ENCODE measurements at places on chromosomes 1 and 21.

DNA sequence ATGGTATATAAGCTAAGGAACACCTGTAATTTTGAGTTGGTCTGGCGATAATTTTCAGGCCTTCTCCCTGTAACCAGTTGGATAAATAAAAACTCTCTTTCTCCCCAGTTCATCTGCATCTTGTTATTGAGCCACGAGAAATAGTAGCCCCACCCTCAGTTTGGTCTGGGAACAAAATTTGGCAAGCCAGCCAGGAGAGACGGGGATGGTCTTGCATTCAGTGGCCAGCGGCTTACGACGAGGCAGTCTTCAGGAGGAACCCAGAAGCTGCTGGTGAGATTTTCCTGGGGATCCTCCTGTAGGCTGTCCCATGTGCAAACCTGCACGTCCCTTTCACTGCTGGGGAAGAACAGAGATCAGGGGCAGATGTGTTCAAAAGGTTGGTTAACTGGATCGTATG is 174.6 kb downstream of the PLA2G4A start:
- no peaks in the 10 kb centered on the region for H3K27me3 ChIP-seq
- H3K27ac ChIP-seq, result no peak overlapping the region
- DNase-seq, result no peak
- H3K4me1 ChIP-seq, result no peaks in the 10 kb centered on the region
- H3K4me3 ChIP-seq, result no peak overlapping the region

DNA sequence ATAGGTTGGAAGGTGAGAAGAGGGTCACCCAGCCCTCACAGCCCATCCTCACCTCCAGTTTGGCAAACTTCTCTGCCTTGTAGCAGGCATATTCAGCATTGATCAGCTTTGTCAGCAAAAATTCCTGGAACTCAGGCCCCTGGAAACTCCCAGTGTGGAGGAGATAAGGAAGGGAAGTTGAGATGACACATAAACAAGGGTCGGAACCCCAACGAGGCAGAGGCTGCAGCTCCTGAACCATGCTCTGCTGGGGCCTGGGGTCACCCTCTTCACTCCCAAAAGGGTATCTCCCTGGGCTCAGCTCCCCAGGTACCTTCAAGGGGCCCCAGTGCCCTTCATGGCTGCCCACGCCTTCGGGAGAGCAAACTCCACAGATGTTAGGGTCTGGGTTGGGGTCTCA is 60.4 kb downstream of the RAP1GAP start:
- H3K4me1 ChIP-seq, result no peaks in the 10 kb centered on the region
- no peak for DNase-seq
- no peaks in the 10 kb centered on the region for H3K36me3 ChIP-seq
- H3K4me3 ChIP-seq, result no peak overlapping the region
- H3K27me3 ChIP-seq, result no peaks in the 10 kb centered on the region

DNA sequence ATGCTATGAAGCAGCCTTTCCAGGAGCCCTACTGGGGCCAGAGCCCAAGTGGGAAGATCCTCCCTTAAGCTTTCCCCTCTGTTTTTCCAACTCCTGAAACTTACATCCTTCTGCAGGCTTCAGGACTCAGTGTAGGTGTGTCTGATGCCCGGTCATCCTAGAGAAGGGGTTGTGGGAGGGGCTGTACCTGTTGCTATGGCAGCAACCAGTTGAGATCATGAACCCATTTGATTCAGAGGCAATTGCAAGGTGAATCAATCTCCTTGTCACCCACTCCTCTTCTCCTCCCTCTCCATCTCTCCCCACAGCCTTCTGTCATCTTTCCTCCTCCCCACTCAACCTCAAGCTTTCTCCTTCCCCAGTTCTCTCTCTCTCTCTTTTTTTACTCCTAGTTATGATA is 151.8 kb downstream of the CACNA1E start:
- no peaks in the 10 kb centered on the region for H3K36me3 ChIP-seq
- H3K4me1 ChIP-seq, result no peaks in the 10 kb centered on the region
- H3K4me3 ChIP-seq, result no peak overlapping the region
- H3K27ac ChIP-seq, result no peak overlapping the region
- no peak for DNase-seq

- H3K27ac ChIP-seq, result no peak overlapping the region
- H3K4me1 ChIP-seq, result no peaks in the 10 kb centered on the region
- peaks cover 4% of the 10 kb centered on the region for H3K36me3 ChIP-seq
- no peaks in the 10 kb centered on the region for H3K27me3 ChIP-seq
These were observed 20.4 kb downstream of the PCNT start for GRCh38 chr21:46344219-46344915.

GRCh38 chr1:245588116-245588639 is 433.4 kb downstream of the KIF26B start:
- no peaks in the 10 kb centered on the region for H3K36me3 ChIP-seq
- no peaks in the 10 kb centered on the region for H3K4me1 ChIP-seq
- no peaks in the 10 kb centered on the region for H3K27me3 ChIP-seq
- DNase-seq, result no peak

DNA sequence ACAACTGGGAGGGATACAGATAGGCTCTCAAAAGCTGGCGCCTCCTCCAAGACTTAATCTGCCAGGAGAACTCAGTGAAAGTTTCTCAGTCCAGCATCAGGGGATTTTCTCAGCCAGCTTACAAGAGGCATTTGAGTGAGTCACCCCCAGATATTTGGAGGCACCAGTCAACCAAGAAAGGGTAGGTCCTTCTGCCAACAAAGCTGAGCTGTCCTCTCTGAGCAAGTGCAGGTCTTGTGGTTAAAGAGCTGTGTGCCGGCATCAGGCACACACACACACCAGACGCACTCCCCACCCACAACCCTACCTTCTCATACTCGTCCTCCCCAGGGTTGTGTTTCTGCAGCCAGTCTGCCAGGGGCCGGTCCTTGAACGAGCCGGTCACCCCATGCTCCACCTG is 27.0 kb upstream of the PPP1R15B start:
- H3K4me3 ChIP-seq, result no peak overlapping the region
- H3K27me3 ChIP-seq, result no peaks in the 10 kb centered on the region
- DNase-seq, result no peak
- H3K4me1 ChIP-seq, result peaks cover 32% of the 10 kb centered on the region

DNA sequence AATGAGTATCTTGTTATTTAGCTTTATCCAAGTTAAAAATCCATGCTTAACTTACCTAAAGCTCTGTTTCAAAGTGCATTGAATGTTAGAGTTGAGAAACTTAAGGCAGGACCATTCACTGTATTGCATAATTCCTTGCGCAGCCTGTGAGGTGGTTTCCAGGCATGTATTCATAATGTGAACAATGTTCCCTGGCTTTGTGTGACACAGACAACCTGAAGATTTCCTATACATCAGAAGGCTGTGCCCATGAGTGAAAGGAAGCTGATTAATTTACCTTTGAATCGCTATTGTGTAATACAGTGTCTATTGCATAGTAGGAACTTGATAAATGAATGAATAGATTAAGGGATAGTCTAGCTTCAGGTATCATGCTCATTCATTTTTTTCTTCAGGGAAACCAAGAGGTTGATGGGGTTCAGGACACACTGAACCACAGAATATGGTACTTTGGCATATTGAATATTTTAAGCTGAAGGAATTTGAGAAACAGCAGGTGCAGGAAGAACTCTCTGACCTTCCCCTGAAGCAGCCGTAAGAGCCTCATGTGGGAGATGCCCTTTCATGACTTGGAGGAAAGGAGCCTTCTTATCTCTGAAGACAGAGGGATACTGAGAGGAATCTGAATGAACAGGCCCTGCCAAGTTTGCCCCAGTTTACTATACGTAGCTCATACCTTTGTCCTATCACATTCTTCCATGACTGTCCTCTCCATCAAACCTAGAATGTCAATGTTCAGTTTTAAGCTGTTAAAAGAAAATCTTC is 88.6 kb upstream of the GNG12 start:
- H3K4me3 ChIP-seq, result no peak overlapping the region
- no peak overlapping the region for H3K27ac ChIP-seq
- no peak for DNase-seq
- H3K27me3 ChIP-seq, result no peaks in the 10 kb centered on the region
- H3K36me3 ChIP-seq, result no peaks in the 10 kb centered on the region
- no peaks in the 10 kb centered on the region for H3K4me1 ChIP-seq

GRCh38 chr1:224502459-224503160 is 68.0 kb upstream of the WDR26 start:
- peak overlapping the region; percentile 83 for H3K27ac ChIP-seq
- no peaks in the 10 kb centered on the region for H3K36me3 ChIP-seq
- H3K27me3 ChIP-seq, result no peaks in the 10 kb centered on the region
- peak; percentile 74 for DNase-seq
- H3K4me1 ChIP-seq, result no peaks in the 10 kb centered on the region

- H3K36me3 ChIP-seq, result no peaks in the 10 kb centered on the region
- no peaks in the 10 kb centered on the region for H3K27me3 ChIP-seq
- no peak overlapping the region for H3K4me3 ChIP-seq
- no peak for DNase-seq
These were observed 74.3 kb downstream of the KIF26B start for GRCh38 chr1:245229051-245229450.

GRCh38 chr1:25105836-25106235 is 126.5 kb downstream of the SYF2 start:
- no peak overlapping the region for H3K27ac ChIP-seq
- DNase-seq, result no peak
- H3K4me1 ChIP-seq, result no peaks in the 10 kb centered on the region
- H3K27me3 ChIP-seq, result no peaks in the 10 kb centered on the region
- H3K4me3 ChIP-seq, result no peak overlapping the region
- no peaks in the 10 kb centered on the region for H3K36me3 ChIP-seq

DNA sequence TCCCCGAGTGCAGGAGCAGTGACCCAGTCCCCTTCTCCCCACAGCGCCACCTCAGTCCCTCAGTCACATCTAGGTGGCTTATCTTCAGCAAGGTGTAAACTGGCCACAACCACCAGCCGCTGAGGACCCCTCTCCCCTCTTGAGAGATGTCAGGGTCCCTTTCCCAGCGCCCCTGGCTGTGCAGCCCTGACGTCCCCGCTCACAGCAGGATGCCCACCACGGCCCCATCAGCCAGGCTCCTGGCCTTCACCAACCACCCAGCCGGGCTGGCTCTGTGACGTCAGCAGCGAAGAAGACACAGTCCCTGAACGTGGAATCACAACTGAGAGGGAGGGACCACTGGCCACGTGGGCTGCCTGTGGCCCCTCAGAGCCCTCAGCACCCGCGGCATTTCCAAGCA is 249.4 kb downstream of the NPHP4 start:
- no peaks in the 10 kb centered on the region for H3K4me1 ChIP-seq
- H3K27ac ChIP-seq, result no peak overlapping the region
- no peaks in the 10 kb centered on the region for H3K27me3 ChIP-seq

DNA sequence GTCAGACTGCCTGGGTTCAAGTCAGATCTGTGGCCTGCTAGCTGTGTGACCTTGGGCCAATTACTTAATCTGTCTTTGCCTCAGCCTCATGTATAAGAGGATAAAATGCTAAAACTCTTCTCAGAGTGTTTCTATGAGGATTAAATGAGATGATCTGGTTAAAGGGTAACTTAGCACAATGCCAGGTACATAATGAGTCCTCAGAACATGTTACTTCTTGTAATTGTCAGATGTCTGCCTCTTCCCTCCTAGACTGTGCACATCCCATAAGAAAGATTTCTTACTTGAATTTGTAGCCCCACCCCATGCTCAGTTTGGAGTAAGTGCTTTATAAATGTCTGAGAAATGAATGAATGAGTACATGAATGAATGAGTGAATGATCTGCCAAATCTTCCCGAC is 34.6 kb upstream of the HIVEP3 start:
- no peak overlapping the region for H3K27ac ChIP-seq
- H3K4me3 ChIP-seq, result no peak overlapping the region
- DNase-seq, result no peak
- H3K4me1 ChIP-seq, result no peaks in the 10 kb centered on the region
- H3K27me3 ChIP-seq, result no peaks in the 10 kb centered on the region

- H3K4me3 ChIP-seq, result no peak overlapping the region
- DNase-seq, result no peak
- H3K27ac ChIP-seq, result no peak overlapping the region
- H3K36me3 ChIP-seq, result no peaks in the 10 kb centered on the region
These were observed 69.7 kb upstream of the ZC3H12A start for GRCh38 chr1:37404711-37405110.

- no peak for DNase-seq
- no peak overlapping the region for H3K4me3 ChIP-seq
- H3K27me3 ChIP-seq, result no peaks in the 10 kb centered on the region
- H3K36me3 ChIP-seq, result peaks cover 7% of the 10 kb centered on the region
- no peak overlapping the region for H3K27ac ChIP-seq
- no peaks in the 10 kb centered on the region for H3K4me1 ChIP-seq
These were observed 4.9 kb downstream of the CSTB start for GRCh38 chr21:43771199-43771675.

- no peak overlapping the region for H3K4me3 ChIP-seq
- no peaks in the 10 kb centered on the region for H3K27me3 ChIP-seq
- H3K36me3 ChIP-seq, result no peaks in the 10 kb centered on the region
- no peaks in the 10 kb centered on the region for H3K4me1 ChIP-seq
- H3K27ac ChIP-seq, result no peak overlapping the region
These were observed 61.9 kb downstream of the COLGALT2 start for GRCh38 chr1:183975651-183976050.

- DNase-seq, result no peak
- H3K36me3 ChIP-seq, result no peaks in the 10 kb centered on the region
These were observed 135.1 kb downstream of the CLIC6 start for GRCh38 chr21:34803782-34804370.

- no peaks in the 10 kb centered on the region for H3K4me1 ChIP-seq
- H3K4me3 ChIP-seq, result peak overlapping the region; percentile 93
- H3K36me3 ChIP-seq, result no peaks in the 10 kb centered on the region
- no peak for DNase-seq
- no peaks in the 10 kb centered on the region for H3K27me3 ChIP-seq
- H3K27ac ChIP-seq, result no peak overlapping the region
These were observed 1.1 kb upstream of the RCSD1 start for GRCh38 chr1:167628741-167629515.

- no peak overlapping the region for H3K27ac ChIP-seq
- H3K4me3 ChIP-seq, result no peak overlapping the region
- H3K27me3 ChIP-seq, result no peaks in the 10 kb centered on the region
- H3K36me3 ChIP-seq, result no peaks in the 10 kb centered on the region
- no peak for DNase-seq
- H3K4me1 ChIP-seq, result no peaks in the 10 kb centered on the region
These were observed 41.8 kb downstream of the RPS6KA1 start for GRCh38 chr1:26571381-26571780.

- DNase-seq, result peak; percentile 43
- H3K4me3 ChIP-seq, result peak overlapping the region; percentile 57
- no peak overlapping the region for H3K27ac ChIP-seq
- no peaks in the 10 kb centered on the region for H3K4me1 ChIP-seq
- no peaks in the 10 kb centered on the region for H3K36me3 ChIP-seq
- H3K27me3 ChIP-seq, result peaks cover 9% of the 10 kb centered on the region
These were observed 3.7 kb downstream of the MMEL1 start for GRCh38 chr1:2628933-2629626.

DNA sequence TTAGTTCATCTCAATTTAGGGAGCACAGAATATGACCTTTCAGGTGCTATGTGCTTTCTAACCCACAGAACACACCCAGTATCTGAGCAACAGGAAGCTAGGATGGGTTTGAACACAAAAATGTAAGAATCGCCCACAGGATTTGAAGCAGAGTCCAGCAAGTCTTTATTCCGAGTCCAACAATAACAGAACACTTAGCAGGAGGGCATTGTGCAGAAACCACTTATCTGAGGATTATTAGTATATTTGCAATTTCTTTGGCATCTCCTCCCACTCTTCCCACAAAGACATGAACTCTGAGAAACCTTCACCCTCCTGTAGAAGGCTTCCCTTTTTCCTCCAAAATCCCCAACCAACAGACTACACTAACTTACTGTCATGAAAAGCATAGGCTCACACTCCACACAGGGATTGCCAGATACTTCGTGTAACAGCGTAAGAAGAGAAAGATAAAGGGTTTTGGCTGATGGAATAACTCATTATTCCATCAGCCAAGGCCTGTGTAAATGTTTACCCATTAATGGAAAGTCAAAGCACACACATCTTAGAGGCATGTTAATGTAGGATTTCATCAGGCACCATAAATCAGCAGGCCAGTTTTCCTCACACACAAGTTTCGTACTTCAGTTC is 16.1 kb downstream of the SIPA1L2 start:
- DNase-seq, result no peak
- H3K4me3 ChIP-seq, result no peak overlapping the region
- no peaks in the 10 kb centered on the region for H3K4me1 ChIP-seq
- H3K27ac ChIP-seq, result no peak overlapping the region
- H3K36me3 ChIP-seq, result no peaks in the 10 kb centered on the region
